ENCODE measurements at places on chromosomes 1 and 21.

DNA sequence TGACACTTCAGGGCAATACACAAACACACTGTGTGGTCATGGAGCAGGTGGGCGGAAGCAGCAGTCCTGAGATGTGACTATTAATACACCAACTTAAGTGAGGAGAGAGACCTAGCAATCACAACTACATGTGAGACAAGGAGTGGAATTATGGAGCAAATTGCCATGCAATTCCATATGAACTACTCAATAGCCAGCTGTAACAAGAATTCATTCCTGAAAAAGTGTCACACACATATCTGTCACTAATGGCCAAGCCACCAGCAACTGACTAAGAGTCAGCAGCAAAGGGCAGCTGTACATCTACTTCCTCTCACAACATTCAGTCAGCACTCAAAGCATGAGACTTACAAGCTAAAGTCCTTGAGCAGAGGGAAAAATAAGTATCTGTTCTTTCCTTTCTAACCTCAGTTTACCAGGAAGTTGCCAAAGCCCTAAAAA, 46.2 kb downstream of the GPR3 start:
- no peak for DNase-seq

- no peak for DNase-seq
These were observed 33.5 kb downstream of the ADGRL2 start for GRCh38 chr1:81834268-81834667.

DNA sequence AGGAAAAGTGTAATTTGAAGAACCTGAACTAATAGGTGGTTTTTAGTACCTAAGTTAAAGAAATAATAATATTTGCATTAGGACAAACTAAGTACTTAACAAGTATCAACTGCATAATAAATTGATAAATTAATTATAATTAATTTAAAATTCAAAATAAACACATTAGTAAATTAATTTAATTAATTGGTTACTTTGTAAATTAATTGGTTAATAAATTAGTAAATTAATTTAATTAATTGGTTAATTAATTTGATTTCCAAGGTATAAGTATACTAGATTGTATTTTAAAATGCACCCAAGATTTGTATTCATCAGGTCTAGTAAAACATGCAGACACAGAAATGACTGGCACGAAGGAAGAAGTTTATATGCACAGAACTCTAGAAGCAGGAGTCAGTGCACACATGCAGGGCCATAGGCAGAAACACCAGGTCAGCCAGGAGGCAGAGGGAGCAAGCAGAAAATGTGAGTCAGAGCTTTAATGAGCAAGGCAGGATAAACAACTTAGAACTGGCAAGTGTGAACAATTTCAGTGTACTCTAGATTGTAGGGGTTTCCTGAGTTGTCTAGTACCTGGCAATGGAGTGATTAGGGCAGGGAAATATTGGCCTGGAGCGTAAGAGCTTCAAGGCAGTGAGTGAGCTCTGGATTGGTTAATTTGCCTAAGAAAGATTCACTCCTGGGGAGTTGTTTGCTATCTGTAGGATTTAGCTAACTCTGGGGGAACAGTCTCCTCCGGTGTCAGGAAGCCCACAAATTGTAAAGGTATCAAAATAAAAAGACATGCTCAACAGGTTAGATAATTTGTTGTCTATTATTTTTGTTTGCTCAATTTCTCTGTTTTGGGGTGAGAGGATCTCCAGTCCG, 665.7 kb downstream of the MRPL39 start:
- DNase-seq, result no peak

- DNase-seq, result no peak
These were observed 15.7 kb downstream of the S100A16 start for GRCh38 chr1:153597206-153597605.

DNA sequence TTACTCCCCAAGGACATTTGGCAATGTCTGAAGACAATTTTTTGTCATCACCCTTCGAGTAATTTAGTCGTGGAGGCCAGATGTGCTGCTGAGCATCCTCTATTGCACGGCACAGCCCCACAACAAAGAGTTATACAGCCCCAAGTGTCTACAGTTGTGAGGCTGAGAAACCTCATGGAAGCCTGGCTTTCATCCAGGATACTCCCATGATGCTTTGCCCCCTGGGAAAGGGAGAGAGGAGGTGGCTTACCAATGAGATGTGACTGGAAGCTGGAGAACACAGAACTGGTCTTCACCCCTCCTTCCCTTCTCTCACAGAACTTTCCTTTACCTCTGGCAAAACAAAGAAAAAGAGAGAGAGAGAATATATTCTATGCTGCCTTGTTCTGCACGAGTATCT, 150.9 kb upstream of the VAMP3 start:
- DNase-seq, result no peak

DNA sequence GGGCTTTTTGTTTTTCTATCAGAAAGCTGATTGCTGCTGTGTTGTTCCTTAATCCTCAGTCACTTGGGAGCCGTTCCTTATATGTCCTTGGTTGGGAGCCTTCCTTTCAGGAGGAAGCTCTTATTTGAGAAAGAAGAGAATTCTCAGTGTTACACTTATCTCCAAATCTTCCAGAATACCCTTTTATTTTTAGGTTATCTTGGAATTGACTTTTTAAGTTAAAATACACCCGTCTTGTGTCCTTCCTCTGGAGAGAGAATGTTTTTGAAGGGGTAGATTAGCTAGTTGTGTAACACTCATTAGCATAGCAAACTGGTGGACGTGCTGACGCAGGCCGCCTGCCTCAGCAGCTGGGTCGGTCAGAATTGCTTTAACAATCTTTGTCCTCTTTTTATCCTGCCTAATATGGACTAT, 42.1 kb downstream of the LRRC8B start:
- no peak for DNase-seq

DNA sequence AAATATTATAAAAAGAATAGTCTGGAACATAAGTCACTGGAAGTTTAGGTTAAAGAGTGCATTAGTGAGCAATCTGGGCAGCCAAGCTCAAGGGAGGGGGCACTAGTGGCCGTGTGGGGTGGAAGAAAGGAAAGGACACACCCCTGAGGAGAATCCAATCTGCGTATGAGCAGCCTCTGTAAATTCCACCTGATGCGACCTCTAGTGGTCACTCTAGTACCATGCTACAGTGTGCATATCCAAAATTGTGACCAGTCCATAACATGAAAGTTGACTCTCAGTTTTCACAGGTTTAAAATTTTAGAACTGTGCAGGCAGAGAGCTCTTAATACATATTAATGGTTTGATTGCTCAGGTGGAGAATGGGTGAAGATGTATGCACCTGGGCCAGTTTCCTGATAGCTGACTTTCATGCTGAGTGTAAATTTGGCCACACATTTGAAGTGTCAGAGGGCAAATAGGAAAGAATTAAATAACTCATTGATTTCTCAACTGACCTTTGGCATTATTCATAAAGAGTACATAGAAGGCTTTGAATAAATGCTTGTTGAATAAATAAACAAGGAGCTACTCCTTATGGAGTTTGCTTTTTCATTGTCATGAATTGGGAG, 105.9 kb upstream of the C21orf91 start:
- no peak for DNase-seq

- no peak for DNase-seq
These were observed 17.2 kb upstream of the BEND5 start for GRCh38 chr1:48793863-48794262.

DNA sequence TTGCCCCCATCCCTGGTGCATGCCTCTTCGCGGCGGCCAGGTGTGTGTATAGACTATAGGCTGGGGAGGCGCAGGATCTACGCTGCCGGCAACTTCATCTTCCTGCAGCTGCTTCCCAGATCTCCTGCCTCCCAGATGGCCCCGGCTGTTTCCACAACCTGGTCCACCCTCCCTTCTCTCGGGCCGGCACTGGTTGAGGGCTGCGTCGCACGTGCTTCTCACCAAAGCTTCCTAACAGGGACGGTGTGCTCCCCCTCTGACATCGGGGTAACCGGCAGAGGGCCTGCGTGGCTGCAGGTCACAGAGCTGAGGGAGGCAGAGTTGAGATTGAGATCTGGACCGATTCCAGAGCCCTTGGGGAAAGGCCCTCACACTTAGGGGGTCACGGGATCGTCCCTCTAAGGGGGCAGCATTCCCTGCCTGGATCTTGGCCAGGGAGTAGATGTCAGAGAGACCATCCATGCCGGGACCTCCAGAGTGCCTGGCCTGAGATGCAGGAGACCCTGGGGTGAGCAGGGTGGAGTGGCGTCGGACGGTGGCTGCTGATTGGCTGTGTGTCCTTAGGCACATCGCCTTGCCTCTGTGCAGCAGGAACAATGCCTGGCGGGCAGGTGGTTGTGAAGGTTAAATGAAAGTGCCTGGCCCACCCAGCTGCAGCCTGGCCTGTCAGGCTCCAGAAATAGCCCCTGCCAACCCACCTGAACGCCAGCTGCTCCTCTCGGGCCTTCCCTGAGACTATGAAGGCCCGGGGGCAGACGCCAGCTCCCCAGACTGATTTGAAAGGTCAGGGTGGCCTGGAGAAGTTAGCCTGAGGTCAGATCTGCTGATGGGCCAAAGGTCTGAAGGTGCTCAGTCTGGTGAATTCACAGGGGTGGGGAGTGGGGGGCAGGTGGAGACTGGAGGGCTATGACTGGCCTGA, 6.1 kb upstream of the MASP2 start:
- no peak for DNase-seq

DNA sequence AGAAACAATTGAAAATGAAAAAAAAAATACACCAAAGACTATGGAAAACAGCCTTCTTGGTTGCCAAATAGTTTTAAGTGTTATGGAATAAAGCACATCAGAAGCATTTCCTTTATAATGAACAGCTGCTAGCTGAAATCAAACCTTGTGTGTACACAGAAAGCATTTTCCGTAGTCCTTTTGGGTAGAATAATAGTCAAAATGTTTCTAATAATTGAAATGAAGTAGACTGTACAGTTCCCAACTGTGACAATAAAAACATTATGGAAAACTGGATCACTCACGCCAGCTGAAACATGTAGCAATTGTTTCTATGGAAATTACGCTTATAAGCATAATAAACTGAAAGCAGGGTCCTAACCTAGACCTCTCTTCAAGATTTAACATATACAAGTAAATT, 856.3 kb upstream of the B3GALT2 start:
- DNase-seq, result no peak

- DNase-seq, result no peak
These were observed 12.3 kb upstream of the HSD11B1 start for GRCh38 chr1:209692296-209692695.

- DNase-seq, result no peak
These were observed 688.9 kb upstream of the ADGRL2 start for GRCh38 chr1:81111818-81112217.

DNA sequence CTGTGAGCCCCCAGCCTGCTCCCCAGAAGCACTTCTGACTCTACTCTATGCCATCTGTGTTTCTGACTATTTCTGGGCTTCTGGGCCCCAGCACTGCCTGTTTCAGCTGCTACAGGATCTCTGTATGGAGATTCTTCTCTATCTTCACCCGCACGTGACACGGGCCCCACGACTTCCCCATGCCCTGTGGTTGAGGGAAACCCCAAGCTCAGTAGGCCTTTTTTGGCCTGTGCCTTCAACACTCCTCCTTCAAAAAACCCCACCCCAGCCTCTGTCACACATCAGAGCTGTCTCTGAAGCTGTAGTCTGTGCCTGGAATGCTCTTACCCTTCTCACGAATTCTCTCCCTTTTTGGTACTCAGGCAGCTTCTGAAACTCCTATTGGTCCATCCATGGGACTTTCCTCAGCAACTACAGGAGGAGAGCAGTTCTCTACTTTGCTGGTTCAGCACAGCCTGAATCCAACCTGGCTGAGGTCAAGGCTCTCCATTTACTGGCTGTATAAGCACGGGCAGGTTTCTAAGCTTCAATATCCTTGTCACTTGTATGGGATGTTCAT, 2.0 kb upstream of the NID1 start:
- DNase-seq, result no peak

DNA sequence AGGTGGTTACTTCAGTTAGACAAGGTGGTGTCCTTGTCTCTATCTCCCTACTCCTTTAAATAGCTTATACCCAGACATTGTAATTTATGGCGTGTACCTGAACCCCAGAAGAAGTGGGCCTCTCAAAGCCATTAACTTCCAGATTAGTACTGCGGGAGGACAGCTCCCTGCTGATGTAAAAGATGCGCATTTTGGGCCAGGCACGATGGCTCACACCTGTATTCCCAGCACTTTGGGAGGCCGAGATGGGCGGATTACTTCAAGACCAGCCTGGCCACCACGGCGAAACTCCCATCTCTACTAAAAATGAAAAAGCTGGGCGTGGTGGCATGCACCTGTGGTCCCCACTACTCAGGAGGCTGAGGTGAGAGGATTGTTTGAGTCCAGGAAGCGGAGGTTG, 15.0 kb upstream of the PLEKHM2 start:
- no peak for DNase-seq

GRCh38 chr1:169999331-169999741, 75.2 kb downstream of the KIFAP3 start:
- DNase-seq, result no peak

DNA sequence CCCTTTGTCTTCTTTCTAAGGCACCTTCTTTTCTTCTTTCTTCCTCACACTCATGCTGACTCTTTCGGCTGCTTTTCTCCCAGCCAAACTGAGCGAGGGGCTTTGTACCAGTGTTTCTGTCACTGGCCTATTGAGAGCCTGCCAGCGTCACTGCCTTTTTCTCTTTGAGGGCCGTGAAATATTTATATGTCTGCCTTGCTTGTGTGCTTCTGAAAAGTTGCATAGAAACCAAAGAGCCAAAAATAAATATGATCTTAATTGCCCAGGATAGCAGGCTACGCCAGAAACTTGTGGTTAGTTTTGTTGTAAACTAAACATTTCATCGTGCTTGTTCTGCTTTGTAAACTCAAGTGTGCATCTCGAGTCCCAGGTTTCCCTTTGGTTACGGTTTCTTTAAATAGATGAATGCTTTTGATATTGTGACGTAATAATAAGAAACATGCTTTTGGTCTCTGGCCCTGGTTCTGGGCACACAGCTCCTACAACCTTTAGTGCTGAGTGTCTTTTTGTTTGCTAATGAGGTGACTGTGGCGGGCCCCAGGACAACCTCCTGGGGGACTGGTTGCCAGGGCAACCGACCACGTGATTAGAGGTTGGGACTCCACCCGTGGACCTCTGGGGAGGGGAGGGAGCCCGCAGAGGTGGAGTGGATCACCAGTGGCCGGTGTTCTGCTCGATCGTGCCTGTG, 10.8 kb downstream of the SLC37A1 start:
- no peak for DNase-seq

DNA sequence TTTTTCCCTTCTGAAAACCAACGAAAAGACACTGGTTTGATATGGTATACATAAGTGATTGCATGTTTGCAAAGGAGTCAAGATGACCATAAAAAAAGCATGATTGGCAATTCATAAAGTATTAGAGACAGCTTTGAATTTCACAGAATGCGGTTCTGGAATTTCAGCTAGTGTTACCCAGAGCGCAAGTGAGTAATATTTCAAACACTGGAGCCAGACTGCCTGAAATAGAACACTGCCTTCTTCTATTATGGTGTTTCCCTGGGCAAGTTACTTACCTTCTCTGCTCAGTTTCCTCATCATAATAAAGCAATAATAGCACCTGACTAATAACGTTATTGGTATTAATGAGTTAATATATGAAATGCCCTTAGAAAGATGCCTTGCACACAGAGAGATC, 54.7 kb downstream of the NEGR1 start:
- no peak for DNase-seq

Data from 8988T (cell line).